Peyer's patch (tissue), 4 donors: ENCODE measurements at places on chromosomes 5 and 9. TPM values are rescaled to one million over a fixed set of nuclear protein-coding genes. Genes with fewer than 3 reads are reported as not detected.

DNA sequence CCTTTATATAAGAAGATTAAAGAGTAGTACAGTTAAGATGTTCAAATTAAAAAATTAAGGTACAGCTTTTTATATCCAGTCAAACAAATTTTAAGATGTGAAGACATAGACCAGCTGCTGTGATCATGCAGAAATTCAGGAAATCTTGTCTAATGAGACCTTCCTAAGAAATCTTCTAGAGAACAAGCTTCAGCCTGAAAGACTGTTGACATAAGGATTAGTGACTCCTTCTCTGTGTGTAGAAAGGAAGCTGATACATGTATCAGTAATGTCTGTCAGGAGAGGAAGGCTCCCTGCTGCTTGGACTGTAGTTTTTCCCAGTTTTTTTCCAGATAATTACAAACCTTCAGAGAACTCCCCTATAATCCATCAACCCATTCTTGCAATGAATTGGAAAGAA is 75.8 kb upstream of the PCSK5 start:
- DNase-seq = no peak

Gene CFAP77
- total RNA-seq = not detected

DNA sequence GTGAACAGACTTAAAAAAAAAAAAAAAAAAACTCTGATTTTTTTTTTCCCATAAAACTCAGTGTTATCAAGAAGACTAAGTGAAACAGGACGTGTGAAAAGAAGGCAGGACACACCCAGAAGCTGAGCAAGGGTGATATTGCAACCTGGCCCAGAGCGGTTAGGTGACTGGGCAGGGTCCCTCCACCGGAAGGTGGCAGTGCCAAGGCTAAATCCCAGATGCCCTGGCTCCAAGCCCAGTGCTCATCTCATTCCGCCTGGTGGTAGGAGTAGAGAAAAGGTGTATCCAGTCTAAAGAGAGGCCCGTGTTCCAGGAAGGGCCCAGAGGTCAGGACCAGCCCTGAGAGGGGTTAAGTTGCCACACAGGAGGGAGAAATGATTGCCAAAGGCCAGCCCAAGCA is 51.5 kb upstream of the SAP30L start:
- no peak for DNase-seq

DNA sequence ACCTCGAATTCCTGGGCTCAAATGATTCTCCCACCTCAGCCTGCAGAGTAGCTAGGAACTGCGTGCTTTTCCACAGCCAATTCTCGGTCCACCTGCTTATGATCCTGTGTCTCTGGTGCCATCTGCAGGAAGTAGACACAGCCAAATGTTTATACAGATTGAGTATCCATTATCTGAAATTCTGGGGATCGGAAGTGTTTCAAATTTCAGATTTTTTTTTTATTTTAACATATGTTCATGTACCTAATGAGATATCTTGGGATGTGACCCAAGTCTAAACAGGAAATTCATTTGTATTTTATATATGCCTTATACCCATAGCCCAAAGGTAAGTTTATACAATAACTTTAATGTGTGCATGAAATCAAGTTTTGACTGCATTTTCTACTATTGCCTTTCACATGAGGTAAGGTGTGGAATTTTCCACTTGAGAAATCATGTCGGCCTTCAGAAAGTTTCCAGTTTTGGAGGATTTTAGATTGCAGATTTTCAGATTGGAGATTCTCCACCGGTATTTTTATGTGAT is 89.5 kb downstream of the ESM1 start:
- DNase-seq = no peak

Gene SOWAHA
- 13.2 TPM for total RNA-seq
